ENCODE measurements at places on chromosomes 11 and 22. TPM values are rescaled to one million over a fixed set of nuclear protein-coding genes. Genes with fewer than 3 reads are reported as not detected.

DNA sequence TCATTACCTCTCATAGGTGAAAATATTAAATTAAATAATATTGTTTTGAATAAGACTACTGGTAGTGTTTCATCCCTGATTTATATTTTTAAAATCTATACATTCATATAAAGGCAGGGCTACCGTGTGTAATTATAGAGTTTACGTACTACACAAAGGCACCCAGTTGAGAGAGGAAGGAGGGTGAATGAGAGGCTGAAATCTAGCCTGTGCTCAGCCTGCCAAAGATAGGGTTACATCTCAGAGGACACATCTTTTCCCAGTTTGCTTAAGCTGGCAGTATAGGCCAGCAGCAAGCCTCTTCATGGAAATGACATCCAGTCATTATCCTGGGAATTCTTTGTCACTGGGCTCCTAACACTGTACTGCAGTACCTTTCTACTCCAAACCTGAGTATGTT is 7.5 kb upstream of the B3GNT6 start:
- no peak for DNase-seq

GRCh38 chr11:120306519-120307242 is 18.4 kb upstream of the TLCD5 start:
- DNase-seq: peak; percentile 34

NLRX1 gene
- total RNA-seq: 34.8 TPM

LPXN gene
- 5.0 TPM for total RNA-seq

DNA sequence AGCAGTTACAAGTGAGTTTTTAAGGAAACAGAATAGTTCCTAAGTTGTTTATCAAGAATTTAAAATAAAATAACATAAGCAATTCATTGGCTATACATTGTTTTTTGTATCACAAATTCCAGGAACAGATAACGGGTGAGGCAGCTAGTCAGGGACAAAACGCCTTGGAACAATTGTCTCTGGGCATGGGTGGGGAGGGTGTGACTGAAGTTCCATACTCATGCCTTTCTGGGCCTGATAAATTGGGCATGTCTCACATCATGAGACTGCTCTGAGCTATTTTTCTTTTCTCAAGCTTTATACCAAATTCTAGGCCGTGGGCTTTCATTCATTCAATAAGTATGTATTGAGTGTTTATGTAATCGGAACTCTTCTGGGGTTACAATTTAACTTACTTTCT is 21.6 kb downstream of the FOLR3 start:
- no peak for DNase-seq

MRGPRX4 gene
- not detected for total RNA-seq

GRCh38 chr11:14872032-14872431 is 20.0 kb downstream of the CYP2R1 start:
- no peak for DNase-seq

DNA sequence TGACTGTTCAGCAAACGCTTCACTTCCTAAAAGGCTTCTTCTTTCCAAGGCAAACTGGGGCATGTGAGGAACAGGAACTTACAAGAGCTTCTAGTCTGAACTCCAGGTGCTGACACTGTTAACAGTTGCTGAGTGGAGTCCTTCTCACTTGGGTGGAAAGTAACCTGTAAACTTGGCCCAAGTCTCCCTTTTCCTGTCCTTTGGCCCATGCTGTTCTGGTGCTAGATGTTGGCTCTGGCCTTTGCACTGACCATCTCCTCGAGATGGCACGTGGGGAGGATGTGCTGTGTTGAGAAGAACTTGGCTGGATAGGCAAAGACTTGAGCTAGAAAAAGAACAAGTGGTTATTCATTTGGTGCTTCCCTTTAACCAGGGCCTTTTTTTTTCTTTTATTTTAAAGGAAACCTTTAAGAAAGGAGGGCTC is 53.6 kb downstream of the PTPRJ start:
- DNase-seq: no peak

PRG3 gene
- not detected for total RNA-seq

DNA sequence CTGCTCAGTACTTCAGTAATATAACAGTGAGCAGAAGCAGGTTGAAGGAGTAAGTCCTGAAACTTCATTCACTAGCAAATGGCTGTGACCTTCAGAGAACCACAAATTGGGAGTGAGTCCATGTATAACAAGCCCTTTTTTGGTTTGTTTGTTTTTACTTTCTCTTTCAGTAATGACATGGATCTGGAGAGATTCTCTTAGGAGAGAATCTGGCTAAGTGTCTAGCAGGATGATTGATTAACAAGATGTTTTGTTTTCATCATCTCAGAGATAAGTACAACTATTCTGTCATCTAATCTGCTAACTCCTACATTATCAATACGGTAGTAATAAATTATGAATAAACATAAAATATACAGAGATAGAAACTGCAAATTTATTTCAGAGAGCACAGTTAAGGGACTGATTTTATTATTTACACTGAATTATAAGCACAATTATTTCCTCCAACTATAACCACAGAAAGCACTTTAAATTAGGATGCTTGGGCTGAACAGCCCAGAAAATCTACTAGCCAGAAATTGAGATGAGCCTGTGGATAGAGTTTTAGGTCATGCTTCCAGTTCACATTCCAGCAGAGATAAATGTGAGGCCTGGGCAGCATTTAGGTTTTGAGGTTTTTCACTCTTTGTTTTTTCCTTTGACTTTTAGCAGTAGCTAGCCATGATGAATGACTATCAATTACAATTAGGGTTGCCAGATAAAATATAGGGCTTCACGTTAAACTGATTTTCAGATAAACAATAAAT is 429.3 kb upstream of the FAT3 start:
- no peak for DNase-seq

NXPE1 gene
- not detected for total RNA-seq

DNA sequence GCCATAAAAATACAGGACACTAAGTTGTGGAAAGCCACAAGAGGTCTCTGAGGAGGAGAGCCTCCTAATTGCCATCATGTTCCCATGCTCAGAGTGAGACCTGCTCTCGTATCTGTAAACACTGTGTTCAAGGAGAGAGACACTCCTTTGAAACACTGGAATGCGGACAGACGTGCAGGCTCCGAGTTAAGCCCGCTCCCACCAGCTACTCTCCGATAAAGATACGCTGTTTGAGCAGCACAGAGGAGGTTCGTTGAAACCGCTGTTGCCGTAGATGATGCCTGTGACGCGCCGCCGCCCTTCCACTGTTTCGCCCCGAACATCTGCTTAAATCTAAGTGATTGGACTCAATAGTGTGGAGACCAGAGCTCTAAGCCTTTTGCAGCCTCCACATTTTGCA is 25.1 kb downstream of the NUP50 start:
- DNase-seq: no peak

- no peak for DNase-seq
Measured at GRCh38 chr11:122772945-122773344, 65.4 kb upstream of the CRTAM start.

GRCh38 chr11:60925868-60926267 is 1.6 kb downstream of the TMEM132A start:
- DNase-seq: no peak

DNA sequence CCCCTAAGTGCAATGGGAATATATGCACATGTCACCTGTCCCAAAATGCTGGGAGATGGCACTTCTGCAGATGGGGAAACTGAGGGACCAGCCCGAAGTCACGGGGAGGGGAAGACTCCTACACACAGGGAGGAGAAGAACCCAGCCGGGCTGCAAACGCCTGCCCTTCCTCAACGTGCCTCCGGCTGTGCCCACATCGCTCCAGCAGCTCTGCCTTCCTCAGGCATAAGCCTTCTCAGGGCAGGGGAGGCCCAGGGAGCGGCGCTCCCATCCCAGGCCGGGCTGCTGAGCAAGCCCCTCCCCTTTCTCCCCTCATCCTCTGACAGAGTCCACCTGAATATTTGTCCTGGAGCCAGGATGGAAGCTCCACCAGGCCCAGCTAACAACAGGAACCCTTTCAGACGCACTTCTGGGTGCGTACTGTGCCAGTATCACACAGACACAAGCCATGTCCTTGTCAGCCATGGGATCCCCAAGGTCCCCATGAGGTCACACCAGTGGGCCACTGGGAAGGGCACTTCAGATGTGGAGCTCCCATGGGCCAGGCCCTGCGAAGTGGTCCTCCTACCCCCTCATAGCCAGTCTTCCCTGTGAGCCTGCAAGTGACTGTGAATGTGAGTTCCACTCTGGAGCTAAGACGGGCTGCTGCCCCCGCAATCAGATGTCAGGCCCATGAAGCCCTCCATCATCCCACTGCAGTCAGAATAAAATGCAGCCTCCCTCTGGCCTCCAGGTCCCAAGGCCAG is 2.5 kb upstream of the CD81 start:
- no peak for DNase-seq

WT1 gene
- not detected for total RNA-seq

GLYATL2 gene
- total RNA-seq: 2.7 TPM

DNA sequence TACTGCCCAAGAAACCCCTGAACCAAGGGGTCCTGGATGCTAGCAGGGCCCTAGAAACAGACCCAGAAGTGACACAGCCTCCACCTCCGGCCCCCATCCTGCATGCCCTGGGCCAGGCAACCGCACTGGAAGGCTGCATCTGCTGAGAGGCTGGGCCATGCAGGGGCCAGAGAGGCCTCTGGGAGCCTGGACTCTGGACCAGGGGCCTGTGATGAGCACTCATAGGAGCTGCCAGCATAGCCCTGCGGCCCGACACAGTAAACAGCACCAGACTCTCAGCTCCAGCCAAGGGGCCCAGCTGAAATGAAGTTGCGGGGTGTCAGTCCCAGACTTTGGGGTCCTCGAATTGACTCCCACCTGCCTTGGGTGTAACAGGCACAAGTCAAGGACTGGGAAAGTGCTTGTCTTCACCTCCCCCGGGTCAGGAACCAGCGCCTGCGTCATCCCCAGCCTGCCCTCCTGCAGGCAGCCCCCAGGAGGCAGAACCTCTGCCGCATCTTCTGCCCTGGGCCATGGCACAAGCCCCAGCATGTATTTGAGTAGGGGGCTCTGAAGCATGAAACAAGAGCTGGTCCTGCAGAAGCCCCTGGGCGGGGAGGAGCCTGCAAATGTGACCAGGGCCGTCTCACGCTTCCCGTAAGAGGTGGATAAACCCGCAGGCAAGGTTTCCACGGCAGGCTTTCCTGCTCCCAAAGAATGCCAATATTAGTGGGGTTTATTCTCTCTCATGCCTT is 25.2 kb upstream of the CCND1 start:
- no peak for DNase-seq

DNA sequence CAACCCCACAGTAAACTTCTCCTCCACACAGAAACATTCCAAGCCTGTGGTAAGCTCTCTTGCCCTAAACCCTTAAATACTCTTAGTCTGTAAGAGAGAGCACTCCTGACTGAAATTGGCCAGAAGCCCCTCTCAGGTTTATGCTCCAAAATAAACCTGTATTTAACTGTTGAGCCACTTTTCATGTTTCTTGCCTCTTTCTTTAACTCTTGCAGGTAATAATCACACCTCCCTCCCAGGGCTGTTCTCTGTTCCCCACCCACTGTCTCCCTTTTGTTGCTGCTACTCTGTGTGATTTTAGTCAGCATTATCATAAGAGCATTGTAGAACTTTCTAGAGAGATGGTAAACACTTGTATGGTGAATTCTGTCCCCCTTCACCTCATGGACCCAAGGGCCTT is 2.1 kb upstream of the IFT27 start:
- no peak for DNase-seq

PGA4 gene
- total RNA-seq: 0.41 TPM

DNA sequence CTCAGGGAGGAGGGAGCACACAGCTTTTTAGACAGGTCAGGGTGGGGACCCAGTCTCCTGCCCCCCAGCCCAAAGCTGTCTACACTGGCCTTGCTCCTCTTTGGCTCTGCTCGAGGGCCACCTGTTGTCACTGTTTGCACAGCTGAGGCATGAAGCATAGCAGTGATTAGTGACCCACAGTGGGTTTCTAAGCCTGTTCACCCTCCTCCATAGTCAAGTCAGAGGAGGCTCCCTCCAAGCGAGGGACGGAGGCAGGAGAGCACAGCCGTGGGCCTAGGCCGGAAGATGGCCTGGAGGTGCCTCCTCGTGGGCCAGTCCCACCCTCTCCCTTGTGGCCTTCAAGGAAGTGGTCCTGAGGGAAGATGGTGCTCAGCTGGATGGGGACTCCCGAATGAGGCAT is 241.1 kb downstream of the GRIK4 start:
- DNase-seq: no peak

- no peak for DNase-seq
Measured at GRCh38 chr22:26213826-26214225, 44.6 kb downstream of the SEZ6L start.

GRCh38 chr11:27934830-27935145 is 173.2 kb downstream of the KIF18A start:
- no peak for DNase-seq
